ENCODE measurements at places on chromosomes 5 and 9.

DNA sequence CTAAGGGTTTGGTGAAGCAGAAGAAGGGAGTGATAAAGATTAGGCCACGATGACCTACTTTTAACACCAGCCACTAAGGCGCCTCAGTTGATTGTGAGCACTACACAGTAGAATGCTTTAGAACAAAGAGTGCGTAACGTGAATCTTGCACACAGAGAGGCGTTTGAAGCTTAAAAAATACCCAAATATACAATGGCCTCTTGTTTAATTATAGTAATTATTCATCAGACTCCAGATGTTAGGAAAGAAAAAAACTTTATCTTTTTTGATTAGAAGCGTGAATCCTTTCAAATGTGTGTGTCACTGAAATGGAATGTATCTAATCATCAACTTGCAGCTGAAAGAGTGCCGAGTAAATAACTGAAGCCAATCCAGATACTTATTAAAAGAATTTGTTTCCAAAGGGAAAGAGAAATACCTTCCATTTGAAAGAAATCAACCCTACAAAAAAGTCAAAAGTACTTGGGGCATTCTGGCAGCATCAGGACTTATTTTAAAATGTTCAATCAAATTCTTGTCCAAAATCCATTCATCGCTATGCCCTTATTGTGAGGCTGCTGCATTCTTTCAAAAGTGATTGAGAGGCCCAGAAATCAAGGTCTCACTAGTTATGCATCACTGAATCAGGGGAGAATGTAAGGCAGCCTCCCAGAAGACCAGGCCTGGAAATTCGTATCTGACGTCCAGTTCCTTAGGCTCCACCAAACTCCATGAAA lies 337.5 kb downstream of the ZNF608 start:
- no peak for DNase-seq

- DNase-seq: no peak
These were observed 28.9 kb upstream of the GRAMD2B start for GRCh38 chr5:126394211-126394788.

DNA sequence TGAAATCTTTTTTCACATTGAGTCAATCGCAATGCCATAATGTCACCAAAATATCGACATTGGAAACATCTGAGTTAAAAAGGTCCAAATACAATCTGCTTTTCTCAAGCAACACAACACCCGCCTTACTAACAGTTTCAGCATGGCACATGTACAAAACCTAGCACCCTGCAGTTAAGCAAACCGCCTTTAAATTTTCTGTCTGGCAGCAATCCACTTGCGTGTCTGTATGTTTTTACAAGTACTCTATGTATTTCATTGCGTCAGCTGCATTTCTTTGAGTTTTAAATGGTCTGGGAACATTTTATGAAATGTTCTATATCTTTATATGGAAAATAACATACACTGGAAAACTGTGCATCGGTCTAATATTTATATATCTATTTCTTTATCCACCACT lies 134.6 kb downstream of the DENND1A start:
- DNase-seq: no peak

GRCh38 chr5:56624751-56625150 lies 190.6 kb upstream of the MAP3K1 start:
- DNase-seq: no peak

Data from activated CD8-positive, alpha-beta memory T cell treated with anti-CD3 and anti-CD28 coated beads for 1 hour (primary cell).